ENCODE measurements at places on chromosomes 6 and 20. TPM values are rescaled to one million over a fixed set of nuclear protein-coding genes. Genes with fewer than 3 reads are reported as not detected.

DNA sequence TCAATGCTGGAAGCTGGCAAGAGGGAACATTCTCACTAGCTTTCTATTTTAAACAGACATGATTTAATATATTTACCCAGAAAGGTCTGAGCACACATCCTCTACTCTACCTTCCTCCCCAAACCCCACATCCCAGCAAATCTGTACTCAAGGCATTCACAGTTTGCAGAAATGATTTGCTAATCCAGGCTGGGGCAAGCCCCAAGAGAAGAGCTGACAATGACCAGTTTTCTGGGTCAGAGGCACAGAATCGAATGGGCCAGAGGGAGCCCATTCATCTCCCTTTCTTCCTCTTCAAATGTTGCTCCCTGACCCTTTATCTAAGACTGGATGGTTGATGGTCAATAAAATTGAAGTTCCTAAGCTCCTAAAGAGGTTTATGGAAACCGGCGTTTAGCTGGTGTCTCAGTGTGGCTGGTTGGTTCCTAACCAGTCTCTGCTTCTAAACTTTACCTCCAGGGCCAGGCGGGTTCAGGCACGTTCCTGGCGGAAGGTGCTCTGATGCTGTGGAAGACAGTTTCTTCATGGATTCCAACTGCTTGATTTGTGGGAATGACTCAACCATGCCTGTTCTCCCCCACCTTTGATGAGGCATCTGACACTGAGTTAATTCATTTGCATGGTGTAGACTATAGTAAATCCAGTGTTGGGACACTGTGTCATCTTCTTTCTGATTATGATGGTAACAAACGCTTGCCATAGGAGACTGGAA, 96.4 kb upstream of the IYD start:
- ATAC-seq: no peak

- ATAC-seq: no peak
Observed at GRCh38 chr6:34829137-34829536, 37.3 kb downstream of the BLTP3A start.

Gene RSPO3
- total RNA-seq: 68.7 TPM

Gene GLP1R
- total RNA-seq: 0.54 TPM
